ENCODE measurements at places on chromosomes 16 and 17.

DNA sequence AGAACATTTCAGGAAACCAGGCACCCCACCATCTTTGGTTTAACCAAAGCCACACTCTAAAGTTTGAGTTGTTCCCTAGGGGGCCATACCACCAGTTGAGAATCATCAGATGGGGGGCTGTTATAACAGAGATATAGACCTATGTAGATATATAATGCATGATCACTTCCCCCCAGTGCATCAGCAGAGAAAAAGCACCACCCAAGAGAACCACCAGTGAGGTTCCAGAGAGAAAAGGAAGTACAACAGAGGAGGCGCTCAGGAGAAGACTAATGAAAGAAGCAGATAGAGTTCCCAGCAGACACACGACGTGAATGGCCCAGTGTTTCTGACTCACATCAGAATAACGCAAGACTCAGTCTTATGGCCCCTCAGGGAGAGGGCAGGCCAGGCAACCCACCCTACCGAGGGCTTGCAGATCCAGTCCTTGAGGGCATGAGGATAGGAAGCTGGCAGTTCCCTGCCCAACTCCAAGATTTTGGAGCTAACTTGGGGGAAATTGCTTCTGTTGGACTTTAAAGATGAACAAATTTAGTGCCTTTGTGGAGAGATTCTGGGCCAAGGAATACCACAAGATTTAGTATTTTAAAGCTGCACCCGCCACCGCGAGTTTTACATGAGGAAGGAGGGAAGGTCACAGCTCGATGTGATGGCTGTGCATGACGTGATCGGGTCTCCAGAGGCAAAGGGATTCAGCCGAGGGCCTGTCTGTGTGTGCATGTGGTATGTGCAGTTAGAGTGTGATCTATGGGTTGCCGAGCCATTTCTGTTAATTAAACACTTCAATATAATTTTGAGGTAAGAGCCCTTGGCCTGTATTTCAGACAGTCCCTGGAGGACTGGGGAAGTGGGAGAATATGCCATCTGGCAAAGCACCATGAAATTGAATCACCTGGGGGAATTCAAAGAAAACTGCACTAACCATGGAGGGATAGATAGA lies 53.1 kb downstream of the AIPL1 start:
- DNase-seq = no peak

- DNase-seq = no peak
Observed at GRCh38 chr17:14670861-14671260, 370.0 kb downstream of the HS3ST3B1 start.

GRCh38 chr16:26987597-26988010 lies 79.1 kb upstream of the C16orf82 start:
- no peak for DNase-seq

DNA sequence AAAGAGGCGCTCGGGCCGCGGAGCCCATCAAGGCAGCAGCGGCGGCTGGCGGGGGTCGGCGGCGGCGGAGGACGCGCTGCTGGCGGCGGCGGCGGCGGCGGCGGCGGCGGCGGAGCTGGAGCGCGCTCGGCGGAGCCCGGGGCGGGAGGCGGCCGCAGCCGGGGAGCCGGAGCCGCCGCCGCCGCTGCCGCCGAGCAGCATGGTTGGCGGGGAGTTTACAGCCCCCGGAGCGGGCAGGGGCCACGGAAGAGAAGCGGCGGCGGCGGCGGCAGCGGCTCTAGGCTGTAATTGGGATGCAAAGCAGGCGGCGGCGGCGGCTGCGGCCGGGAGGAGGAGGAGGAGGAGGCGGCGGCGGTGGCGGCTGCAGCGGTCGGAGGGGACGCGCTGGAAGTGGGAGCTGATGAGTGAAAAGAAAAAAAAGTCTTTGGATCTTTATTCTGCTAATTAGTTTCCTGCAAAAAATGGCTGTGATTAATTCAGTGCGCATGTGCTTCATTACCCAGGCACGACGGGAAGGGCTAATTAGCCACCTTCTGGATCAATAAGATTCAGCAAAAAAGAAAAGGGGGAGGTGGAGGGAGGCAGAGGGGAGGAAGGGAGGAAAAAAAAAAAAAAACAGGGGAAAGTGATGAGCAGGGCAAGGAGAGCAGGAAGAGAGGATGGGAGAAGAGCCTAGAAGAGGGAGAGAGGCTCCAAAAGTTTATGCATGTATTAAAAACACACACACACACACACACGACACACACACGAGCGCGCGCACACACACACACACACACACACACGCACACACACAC lies 10.9 kb upstream of the ZFHX3 start:
- no peak for DNase-seq

- DNase-seq = no peak
Observed at GRCh38 chr16:13781575-13782338, 138.2 kb upstream of the ERCC4 start.

DNA sequence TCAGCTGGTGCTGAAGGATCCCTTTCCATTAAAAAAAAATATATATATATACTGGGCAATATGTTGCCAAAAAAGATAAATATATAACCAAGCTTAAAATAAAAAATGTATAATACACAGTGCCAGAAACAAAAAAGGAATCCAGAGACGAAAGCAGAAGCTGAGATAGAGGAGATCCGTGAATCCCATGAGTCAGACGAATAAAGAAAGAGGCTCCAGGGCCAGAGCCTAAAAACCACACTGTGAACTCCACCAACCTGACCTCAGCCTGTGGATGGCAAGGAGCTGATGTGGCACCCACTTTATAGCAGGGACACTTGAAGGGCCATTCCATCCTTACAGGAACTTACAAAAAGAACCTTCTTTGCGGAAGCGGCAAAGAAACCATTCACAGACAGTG lies 34.8 kb downstream of the PITPNM3 start:
- DNase-seq = no peak

DNA sequence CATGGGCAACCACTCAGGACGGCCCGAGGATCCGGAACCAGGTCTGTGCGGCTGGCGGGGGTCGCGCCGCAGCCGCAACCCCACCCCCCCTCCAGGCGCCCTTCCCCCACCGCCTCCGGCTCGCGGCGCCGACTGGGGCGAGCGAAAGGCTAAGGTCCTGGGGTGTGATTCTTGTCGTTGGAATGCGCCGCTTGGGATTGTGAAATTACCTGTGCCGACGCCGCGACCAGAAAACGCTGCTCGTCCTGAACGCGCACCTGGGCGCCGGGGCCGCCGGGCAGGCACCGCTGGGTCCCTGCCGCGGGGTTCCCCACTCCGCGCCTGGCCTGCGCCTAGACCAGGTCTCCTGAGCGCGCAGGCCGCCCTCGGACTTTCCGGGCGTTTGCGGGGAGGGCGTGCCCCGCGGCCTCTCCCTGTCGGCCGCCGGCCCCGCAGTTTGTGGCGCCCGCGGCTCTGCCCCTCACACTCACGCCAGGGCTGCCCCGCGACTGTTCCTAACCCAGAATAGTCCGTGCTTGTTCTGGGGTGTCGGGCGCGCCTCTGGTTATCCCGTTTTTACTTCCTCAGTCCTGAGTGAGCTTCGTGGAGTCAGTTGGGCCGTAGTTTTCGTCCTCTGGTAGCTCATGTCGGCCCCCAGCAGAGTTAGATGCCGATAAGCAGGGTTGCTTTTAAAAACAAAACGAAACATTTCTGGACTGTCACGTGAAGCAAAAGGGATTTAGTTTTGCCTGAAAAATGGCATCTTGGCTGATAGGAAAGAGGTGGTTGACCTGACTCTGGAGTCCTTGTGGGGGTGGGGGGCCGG lies 147.2 kb downstream of the SPECC1 start:
- no peak for DNase-seq

- DNase-seq = no peak
Observed at GRCh38 chr17:10879190-10879836, 41.4 kb upstream of the PIRT start.

DNA sequence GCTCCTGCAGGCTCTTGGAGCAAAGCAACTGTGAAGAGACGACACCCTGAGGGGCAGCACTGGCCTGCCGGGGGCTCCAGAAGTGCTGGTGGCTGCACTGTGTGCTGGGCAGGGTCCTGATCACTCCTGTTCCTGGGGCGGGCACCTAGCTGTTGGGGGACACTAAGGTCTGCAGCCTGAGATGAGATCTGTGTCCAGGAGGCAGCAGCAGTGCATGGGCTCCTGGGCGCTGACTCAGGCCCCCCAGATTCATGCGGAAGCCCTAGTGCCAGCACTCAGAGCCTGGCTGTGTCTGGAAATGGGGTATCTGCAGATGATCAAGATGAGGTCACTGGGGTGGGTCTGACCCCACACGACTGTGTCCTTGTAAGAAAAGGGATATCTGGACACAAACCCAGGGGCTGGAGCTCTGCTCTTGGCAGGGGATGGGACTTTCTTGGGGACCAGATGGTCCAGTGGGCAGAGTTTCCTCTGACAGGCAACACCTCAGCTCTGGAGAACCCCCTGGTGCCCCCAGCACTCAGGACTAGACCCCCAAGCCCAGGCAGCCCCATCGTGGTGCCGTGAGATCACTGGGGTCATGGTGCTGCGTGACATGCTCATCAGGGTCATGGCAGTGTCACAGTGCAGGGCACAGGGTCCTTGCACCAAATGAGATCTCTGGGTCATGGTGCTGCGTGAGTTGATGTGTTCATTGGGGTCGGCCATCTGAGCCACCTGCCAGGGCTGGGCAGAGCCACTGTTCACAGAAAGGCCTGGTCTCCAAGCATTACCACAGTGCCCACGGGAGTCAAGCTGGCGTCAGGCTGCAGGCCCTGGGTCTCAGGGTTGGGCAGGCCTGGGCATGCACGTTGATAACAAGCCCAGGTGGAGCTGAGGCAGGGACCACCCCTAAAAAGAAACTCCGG lies 9.5 kb downstream of the FAAP100 start:
- no peak for DNase-seq

- DNase-seq = no peak
Observed at GRCh38 chr17:57629470-57629869, 115.6 kb downstream of the CCDC182 start.

GRCh38 chr17:65074778-65075250 lies 18.3 kb upstream of the GNA13 start:
- DNase-seq = no peak

DNA sequence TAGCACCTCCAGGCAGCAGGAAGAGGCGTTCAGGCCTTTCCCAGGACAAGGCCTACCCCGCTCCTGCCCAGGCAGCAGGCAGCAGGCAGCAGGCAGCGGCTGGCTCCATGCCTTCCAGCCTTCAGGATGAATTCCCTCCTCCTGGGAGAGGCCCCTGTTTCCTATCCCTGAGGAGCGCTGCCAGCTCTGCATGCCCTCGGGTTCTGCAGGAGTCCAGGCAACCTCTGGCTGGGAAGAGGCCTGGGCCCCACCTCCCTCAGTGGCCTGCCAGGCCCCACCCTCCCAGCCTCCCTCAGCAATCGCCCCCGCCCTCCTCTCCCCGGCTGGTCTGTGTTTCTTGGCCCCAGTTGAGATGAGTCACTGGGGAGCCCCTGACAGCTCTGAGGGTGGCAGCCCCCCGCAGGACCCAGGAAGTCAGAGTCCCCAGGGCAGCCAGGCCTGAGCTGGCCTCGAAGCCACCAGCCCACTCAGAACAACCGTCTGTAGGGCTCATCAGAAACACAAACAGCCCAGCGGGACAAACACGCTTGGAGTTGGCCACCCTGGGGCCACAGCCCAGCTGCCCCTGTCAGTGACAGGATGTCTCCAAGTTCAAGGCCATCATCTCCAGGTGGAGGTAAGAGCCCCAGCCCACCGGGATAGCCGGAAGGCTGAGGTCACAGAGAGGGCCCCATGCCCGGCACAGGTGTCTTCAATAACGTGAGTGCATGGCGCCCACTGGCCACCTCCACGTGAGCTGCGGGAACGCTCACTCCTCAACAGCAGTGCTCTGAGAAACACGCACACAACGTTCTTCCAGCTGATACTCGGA lies 39.5 kb upstream of the CIBAR2 start:
- no peak for DNase-seq

- no peak for DNase-seq
Observed at GRCh38 chr16:1592446-1592845, 19.4 kb downstream of the IFT140 start.

Data from stimulated activated CD8-positive, alpha-beta memory T cell treated with anti-CD3 and anti-CD28 coated beads, Interleukin-7, amount 100 ng/mL, for 1 hour (primary cell).